CD4-positive, alpha-beta T cell treated with Interleukin-15 for 1 hour (primary cell): ENCODE measurements at places on chromosomes 4 and X.
A peak's percentile ranks its signal among the peaks of the same experiment; 100 is the strongest.

DNA sequence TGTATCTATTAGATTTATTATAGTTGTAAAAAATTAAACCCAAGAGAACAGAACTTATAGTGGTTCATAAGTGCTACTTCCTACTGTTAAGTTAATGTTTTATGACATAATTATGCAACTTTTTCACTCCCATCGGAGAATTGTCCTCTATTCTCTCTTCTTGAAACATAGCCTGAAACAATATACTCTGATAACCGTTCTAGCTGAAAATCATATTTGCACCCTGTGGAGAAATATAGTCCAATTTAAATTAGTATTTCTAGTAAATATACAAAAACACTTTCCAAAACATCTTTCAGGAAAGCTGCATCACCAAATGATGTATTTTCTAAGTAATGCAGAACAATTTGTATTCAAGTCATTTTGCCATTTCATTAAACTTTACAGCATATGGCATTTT lies 586.4 kb downstream of the PRR32 start:
- no peak for DNase-seq

DNA sequence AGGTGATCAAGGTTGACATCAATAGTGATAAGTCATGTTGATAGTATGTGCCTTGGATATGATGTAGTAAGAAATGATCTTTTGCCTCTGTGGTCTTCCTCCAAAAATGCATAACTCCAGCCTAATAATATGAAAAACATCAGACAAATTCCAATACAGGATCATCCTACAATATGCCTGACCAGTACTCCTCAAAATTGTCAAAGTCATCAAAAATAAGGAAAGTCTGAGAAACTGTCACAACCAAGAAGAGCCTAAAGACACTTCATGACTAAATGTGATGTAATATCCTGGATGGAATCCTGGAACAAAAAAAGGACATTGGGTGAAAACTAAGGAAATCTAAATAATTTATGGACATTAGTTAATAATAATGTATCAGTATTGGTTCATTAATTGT lies 50.3 kb upstream of the LCORL start:
- DNase-seq: no peak

DNA sequence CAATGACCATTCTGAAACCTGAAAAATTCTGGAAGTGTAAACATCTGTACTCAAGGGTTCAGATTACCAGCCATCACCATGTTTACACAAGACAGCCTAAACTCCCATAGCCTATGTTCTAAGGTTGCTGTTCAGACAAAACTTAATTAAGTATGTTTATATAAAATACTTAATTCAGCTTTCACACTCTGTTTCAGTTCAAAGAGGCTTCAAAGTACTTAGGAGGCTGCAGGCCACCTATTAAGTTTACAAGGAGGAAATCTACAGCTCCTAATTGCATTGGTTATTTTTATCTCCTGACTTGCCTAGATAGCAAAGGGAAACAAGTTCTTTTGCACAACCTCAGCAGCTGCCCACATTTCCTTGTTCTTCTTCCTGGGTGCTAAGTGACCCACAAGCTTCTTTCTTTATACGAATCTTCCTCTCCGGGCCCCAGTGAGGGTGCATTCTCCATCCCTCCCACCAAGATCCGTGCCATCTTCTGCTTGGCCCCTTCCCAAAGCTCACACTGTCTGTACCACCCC lies 2.0 kb downstream of the GAK start:
- no peak for DNase-seq

- no peak for DNase-seq
These were observed 1989.0 kb downstream of the C4orf33 start for GRCh38 chr4:131084997-131085396.

GRCh38 chrX:3527811-3528210 lies 181.4 kb upstream of the MXRA5 start:
- no peak for DNase-seq

DNA sequence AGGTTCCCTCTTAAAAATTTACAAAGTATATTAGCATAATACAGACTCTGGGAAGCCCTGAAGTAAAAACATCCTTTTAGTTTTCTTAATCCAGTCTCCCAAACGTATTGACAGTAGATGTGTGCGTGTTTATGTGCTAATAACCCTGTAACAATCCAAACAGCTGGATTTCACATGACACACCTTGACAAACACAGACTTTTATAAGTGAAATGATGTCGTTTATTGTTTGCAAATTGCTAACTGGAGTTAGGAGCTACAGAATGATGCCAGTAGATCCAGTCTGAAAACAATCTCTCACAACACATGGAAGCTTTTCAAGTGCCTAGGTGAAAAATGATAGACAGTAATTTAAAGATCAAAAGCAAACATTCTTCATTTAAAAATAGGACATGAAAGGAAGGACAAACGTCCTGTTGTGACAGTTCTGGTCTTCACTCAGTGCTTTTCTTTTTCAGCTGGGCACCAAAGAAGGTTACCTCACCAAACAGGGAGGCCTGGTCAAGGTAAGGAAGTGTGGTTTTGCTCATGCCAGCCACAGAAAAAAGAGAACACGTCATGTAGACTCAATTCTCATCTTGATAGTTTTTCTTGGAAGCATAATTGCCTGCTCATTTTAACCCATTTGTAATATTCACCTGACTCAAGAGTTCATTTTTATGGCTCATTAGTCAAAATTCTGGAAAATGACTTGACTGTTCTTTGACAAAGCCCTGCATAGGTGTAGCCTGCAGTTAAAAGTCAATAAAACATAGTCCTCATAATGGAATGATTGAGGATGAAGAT lies 32.9 kb downstream of the LAMTOR3 start:
- DNase-seq: no peak

DNA sequence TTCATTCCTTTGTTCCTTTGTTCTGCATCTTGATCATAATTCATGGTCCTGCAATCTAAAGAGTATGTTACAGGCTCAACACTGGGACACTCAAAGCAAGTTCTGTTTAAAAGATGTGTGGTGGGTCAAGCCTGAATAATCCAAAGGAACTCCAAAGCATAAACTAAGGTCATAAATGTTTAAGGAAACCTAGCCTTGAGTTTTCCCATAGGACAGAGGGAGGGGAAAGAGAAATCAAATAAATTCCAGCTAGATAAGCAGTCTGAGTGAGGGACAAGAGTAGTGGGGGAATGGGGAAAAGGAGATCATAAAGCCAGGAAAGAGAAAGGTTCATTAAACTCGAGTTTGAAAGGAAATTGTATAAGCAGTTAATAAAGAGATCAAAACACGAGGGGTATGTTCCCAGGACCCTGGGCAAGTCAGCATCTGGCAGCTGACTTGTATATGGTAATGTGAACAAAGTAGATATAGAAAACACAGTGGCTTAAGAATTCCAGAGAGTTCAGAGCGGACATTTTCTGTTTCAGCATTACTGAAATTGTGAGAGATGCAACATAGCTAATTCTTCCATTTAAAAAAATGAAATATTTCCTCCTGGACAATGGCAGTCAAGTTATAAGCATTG lies 125.8 kb upstream of the EDNRA start:
- no peak for DNase-seq

DNA sequence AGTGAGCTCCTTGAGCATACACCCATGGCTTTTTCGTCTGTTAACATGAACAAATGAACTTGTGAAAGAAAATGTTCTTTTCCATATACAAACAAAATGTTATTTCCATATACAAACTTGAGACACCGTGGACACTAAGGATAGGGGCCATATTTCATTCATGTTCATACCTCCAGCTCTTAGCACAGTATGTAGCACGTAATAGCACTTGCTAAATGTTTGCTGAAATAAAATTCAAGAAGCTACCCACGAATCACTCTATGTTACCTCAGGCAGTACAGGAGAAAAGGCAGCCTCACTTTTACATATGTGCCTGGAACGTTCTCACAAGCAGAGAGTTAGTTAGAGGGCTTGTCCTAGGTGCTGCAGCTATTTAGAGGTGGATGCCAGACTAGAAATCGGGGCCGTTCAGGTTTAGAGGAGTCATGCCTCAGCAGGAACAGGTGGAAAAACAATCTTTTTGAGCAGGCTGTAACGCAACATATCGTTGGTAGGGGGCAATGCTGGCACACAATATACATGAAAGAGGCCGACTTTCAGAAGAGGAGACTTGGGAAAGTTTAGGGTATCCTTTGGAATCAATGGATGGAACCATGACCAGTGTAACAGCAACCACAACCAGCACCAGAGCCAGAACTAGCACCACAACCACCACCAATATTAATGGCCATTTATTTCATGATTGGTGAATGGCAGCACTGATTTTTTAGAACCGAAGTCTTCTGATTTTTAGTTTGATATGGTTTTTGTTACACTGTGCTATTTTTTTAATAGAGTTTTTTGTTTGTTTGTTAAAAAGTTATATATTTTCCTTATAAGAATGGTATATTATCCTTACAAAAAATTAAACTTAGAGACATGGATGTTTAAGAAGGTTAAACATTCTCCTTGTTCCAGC lies 14.8 kb upstream of the PAQR3 start:
- no peak for DNase-seq

DNA sequence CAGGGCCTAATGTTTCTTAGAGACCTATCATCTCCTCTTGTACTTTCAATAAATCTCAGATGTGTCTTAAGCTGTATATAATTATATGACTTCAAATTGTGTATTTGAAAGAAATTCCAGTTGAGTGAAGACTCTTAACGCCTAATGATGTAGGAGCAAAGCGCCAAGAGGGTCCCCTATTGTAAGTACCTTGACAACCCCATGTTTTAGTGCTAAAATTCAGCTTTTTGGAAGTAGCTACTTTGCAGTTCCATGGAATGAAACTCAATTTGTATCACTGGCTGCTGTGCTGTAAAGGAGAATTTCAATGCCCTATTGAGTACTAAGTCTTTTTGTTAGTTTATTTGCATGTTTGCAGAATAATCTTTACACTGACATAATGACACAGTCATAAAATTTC lies 1826.6 kb upstream of the AGA start:
- DNase-seq: no peak

DNA sequence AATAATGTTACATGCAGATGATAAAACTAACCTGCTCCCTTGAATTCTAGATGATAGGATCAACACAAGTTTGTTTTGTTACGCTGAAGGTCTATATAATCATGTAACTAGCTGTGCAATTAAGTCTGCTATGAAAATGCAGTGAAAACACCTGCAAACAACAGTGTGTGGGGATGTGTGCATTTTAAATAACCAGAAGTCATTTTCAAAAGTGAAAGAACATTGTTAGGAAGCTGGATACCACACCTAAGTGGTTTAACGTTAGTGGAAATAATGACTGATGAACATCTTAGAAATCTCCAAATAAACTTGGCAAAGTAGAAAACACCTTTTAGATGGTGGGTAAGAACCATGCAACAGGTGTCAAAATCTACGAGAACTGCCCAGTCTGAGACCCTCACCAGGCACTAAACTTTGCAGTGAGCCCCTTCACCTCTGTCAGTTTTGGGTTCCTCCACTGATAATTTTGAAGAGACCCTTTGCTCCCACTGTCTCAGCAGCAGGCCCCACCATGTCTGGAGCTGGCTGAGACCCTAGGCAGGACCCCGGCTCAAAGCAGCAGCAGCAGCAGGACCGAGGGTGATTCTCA lies 36.6 kb downstream of the CHST7 start:
- DNase-seq: no peak

GRCh38 chr4:131426023-131426758 lies 1722.9 kb upstream of the PCDH10 start:
- DNase-seq: no peak

- DNase-seq: no peak
These were observed 20.8 kb downstream of the PPEF2 start for GRCh38 chr4:75881476-75881875.

GRCh38 chr4:30866346-30866745 lies 146.2 kb downstream of the PCDH7 start:
- DNase-seq: no peak

DNA sequence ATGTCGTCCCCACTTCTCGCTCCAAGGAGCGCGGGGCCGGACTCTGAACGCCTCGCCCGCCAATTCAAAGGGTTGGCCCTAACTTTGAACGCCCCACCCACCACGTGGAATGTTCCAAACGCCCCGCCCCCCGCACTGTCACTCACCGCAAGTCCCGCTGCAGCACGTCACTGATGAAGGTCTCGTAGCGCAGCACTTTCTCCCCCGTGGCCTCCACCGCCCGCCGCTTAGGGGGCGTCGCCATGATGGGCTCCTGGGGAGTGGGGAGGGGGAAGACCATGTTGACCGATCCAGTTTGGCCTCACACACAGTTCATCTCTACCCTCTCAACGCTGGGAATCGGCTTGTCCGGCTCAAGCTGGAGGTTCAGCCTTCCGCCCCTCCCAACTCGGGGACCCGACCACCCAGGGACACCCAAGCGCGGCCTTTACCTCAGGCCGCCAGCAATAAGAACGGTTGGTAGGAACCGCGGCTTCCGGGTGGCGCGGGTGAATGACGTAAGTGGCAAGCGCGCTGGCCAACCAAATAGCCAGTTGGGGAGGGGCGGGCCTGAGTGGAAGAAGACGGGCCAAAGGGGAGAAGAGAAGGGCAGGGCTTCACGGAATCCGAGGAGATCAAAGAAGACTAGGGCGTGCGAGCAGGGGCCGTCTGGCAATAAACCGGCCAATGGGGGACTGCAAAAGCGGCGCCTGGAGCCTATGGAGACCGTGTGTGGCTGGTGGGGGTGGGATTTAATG lies at the start of gene UXT:
Gene UXT, minus strand, starts transcription at position 497 of the 737 bp plus-strand sequence. Its CDS starts 253 bp downstream, at position 244.
- DNase-seq: peak; percentile 96

DNA sequence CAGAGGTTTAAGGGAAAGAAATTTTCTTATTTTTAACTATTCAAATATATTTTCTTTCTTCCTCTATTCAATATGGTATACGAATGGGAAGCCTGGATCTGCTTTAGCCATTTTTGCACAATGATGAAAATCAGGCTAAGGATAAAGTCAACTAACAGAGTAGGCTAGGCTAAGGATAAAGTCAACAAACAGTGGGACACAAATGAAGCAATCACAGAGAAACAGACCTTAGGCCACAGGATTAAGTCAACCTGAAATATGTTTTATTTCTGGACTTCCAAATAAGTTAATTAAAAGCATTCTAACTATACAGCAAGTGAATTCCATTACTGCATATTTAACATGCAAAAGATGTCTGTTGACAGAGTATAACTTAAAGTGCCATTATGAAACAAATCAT lies 17.0 kb downstream of the DYNLT3 start:
- no peak for DNase-seq

GRCh38 chr4:99336553-99336952 lies 15.4 kb upstream of the ADH1B start:
- no peak for DNase-seq

- DNase-seq: no peak
These were observed 1808.9 kb upstream of the TENM3 start for GRCh38 chr4:180434131-180434895.
